Activated CD4-positive, alpha-beta T cell treated with anti-CD3 and anti-CD28 coated beads, Interleukin-2, amount 10 ng/mL, durations not matched to agents 24 days and 14 days (primary cell): ENCODE measurements at places on chromosomes 13 and 19.

DNA sequence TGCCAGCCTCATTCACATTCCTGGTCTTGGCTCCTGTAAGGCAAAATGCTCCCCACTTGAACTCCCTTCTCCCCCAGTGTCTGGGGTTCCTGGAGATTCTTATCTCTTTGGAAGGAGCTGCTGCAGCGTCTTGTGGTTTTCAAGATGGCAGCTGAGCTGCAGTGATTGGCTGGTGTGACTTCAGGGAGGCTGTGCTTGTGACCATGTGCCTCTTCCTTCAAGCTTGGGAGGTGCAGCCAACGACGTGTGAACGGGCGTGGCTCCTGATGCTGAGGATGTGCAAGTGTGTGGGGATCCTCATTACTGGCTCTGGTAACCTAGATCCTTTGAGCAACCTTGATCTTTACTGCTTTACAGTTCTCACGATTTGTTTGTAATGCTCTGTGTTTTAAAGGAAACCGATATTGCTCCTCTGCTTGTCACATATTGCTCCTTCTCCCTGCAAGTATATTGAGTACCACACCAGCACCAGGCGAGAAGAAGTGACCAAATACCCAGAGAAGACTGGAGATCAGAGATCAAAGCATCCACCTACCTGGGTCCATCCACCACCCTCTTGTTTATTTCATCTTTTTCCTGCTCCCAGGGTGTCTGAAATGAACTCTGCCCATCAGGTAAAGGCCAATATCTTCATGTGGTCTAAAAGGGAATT lies 208.5 kb downstream of the FGF9 start:
- peak; percentile 34 for DNase-seq

- no peak for DNase-seq
Observed at GRCh38 chr13:46621133-46621532, 68.2 kb downstream of the LRCH1 start.

DNA sequence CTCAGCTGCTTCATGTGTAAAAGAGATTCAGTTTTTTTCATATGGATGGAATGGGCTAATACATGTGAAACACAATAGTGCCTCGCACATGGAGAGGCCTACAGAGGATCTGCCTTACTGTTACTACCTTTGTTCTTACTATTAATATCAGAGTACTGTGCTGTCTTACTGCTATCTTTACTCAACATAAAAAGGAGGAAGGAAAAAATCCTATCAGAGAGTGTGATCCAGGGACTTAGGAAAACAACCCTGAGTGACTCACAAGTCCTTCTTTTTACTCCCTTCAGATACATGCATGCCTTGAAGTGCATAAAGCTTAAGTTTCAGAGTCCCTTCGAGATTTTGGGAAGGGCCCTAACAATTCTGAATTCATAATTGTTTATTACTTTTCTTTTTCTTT lies 136.8 kb downstream of the TBC1D4 start:
- DNase-seq = no peak

GRCh38 chr13:78121459-78122348 lies 203.1 kb upstream of the EDNRB start:
- DNase-seq = peak; percentile 76

GRCh38 chr19:41476583-41476982 lies 33.6 kb downstream of the ERICH4 start:
- no peak for DNase-seq
